Left cardiac atrium (tissue), 4 donors: ENCODE measurements at places on chromosomes 12 and 14. TPM values are rescaled to one million over a fixed set of nuclear protein-coding genes. Genes with fewer than 3 reads are reported as not detected.

GRCh38 chr14:52329678-52330369 is 15.7 kb downstream of the PTGER2 start:
- no peak for DNase-seq

GRCh38 chr14:50649691-50650090 is 18.4 kb downstream of the SAV1 start:
- no peak for DNase-seq

GRCh38 chr14:32399920-32400319 is 70.8 kb downstream of the AKAP6 start:
- no peak for DNase-seq

- peak; percentile 78 for DNase-seq
Measured at GRCh38 chr12:65881965-65882413, 57.7 kb downstream of the HMGA2 start.

DNA sequence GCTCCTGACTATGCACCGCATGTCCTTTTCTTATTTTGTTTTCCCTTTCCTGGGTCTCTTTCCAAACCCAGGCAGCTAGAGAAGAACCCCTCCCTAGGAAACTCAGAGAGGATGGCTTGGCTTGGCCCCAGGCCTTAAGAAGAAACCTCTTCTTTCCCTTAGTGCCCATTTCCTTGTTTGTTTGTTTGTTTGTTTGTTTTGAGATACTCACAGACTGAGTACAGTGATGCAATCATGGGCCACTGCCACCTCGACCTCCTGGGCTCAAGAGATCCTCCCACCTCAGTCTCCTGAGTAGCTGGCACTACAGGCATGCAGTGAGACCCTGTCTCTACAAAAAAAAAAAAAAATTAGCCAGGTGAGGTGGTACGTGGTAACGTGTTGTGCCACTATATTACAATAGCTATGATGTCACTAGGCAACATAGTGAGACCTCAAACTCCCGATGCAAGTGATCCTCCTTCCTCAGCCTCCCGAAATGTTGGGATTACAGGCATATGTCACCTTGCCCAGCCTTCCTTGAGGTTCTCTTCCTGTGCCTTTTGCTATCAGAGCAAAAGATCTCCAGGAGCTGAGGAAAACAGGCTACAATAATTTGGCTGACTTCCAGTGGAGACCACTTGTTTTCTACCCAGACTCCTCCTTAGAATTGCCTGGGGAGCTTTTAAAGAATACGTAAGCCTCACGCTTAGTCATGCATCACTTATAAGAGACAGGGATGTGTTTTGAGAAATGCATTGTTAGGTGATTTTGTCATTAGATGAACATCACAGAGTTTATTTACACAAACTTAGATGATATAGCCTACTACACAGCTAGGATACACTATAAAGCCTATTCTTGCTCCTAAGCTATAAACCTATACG is 34.5 kb upstream of the LGALS3 start:
- DNase-seq = no peak

DNA sequence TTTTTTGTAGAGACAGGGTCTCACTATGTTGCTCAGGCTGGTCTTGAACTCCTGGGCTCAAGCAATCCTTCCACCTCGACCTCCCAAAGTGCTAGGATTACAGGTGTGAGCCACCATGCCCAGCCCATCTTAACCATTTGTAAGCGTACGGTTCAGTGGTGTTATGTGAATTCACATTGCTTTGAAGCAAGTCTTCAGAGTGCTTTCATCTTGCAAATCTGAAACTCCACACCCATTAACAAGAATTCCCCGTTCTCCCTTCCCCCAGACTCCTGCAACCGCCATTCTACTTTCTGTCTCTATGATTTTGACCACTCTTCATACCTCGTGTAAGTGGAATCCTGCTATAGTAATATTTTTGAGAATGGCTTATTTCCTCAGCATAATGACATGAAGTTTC is 24.9 kb upstream of the BICDL1 start:
- no peak for DNase-seq

GRCh38 chr14:59869381-59870255 is 958 bp downstream of the RTN1 start:
- no peak for DNase-seq

GRCh38 chr12:51533799-51534198 is 57.2 kb upstream of the SCN8A start:
- no peak for DNase-seq

DNA sequence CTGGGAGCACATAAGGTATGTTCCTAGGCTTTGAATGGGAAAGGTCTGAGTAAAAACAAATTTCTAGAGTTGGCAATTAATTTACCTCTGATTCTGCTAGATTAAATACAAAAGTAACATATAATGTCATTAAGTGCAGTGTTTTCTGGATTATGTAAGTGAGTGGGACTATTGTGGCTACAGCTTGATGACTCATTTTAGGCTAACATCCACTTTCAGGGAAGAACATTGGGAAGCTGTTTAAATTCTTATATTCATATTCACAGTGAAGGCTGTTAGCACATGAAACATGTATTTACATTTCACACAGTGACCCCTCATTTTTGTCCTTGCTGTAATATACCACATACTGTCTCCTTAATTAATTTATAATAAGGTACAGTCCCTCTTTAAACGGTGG is 13.2 kb upstream of the BMAL2 start:
- DNase-seq = no peak

DNA sequence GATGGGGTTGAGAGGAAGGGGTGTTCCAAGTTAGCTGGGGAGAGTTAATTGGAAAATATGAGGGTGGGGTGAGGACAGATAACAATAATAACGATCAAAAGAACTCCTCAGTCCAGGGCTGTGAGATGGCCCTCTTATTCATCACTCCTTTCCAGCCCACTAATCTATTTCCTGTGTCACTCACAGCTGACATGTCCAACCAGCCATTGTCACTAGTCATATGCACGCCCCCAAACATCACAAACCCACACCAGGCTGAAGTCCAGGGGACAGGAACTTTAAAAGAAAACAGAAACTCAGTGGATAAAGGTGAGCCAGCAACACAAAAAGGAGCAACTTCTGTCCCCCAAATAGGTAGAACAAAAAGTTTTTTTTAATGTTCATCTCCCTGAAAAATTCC is 911 bp downstream of the CALCOCO1 start:
- DNase-seq = no peak

DNA sequence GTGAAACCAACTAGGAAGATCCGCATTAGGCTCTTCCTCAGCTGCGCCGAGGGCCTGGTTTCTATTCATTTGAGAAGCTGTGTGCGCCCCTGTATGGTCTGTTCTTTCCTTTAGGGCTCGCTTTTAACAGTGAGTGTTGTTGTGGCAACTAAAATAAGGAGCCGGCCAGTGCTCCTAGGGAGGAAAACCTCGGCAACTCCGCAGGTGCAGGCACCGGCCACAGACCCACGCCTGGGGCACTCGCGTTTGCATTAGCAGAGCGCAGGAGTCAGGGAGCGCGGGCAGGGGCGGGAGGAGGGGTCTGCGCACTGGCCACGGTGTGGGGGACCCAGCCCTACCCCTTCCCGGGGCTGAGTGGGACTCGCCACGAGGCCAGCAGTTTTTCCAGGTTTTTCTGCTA is 50.5 kb downstream of the STX2 start:
- DNase-seq = no peak

DNA sequence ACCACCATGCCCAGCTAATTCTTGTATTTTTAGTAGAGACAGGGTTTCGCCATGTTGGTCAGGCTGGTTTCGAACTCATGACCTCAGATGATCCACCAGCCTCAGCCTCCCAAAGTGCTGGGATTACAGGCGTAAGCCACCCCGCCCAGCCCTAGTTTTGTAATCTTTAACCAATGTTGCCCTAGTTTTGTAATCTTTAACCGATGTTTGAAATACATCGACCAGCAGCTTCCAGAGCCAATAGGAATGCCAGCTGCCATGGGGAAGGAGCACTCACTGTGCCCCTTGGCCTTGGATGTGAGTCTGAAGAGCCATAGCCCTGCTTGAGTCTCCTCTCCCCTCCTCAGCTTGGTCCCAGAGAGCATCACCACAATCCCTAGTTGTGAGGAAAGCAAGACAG is 209.3 kb upstream of the RGS6 start:
- DNase-seq = no peak

- peak; percentile 74 for DNase-seq
Measured at GRCh38 chr12:47080725-47081502, 1.2 kb upstream of the AMIGO2 start.

- DNase-seq = no peak
Measured at GRCh38 chr12:91093341-91093740, 18.0 kb downstream of the LUM start.

DNA sequence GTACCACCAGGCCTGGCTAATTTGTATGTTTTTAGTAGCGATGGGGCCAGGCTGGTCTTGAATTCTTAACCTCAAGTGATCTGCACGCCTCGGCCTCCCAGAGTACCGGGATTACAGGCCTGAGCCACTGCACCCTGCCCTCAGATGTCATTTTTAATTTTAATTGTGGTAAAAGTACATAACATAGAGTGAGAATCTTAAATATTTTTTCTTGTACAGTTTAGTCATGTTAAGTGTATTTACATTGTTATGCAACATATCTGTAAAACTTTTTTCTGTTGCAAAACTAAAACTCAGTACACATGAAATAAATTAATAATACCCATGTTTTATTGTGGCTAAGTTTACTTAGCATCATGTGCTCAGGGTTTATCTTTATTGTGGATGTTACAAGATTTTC is 231.4 kb downstream of the ALG10 start:
- DNase-seq = no peak

GRCh38 chr12:53105256-53105655 is 2.0 kb downstream of the SOAT2 start:
- no peak for DNase-seq

GRCh38 chr12:76020281-76020680 is 11.3 kb downstream of the PHLDA1 start:
- DNase-seq = no peak

DNA sequence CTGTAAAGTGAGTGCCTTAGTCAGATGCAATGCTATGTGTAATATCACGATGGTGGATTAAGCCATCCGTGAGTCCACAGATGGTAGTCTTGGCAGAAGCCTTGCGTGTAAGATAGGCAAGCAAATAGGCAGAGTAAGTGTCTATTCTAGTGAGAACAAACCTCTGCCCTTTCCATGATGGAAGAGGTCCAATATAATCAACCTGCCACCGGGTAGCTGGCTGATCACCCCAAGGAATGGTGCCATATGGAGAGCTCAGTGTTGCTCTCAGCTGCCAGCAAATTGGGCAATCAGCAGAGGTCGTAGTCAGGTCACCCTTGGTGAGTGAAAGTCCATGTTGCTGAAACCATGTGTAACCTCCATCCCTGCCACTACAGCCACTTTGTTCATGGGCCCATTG is 371.2 kb upstream of the LRFN5 start:
- no peak for DNase-seq

GRCh38 chr12:27927347-27927746 is 45.2 kb downstream of the PTHLH start:
- no peak for DNase-seq

- no peak for DNase-seq
Measured at GRCh38 chr12:7304456-7304855, 584 bp downstream of the ACSM4 start.

DNA sequence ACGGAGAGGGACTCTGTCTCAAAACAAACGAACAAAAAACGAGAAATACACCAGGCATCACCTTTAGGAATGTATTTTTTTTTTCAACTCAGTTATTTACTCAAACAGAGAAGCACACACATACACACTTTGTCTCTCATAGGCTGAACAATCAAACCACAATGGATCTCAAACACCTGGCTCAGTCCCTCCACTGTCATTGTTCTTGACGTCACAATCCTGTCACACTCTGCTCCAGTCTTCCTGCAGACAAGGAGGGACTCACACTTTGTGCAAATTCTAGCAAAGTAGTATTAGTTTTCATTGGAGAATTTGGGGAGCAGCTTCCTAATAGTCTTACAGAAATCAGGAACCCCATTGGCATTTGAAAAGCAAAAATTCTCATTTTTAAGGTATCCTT is 727.8 kb downstream of the BCL11B start:
- no peak for DNase-seq

DNA sequence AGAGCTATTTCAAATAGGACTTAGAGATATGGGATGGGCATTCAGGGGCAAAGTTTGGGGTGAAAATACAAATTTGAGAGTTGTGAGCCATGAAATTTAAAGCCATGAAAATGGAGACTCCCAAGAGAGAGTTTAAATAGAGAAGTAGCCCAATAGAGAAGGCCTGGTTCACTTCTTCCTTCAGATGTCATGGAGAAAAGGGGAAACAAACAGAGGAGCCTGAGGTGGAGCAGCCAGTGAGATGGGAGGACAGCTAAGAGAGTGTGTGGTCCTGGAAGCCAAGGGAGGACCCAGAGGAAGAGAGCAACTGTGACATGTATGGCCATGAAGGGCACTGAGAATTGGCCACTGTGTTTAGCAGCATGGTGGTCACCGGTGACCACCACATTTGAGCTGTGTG is 12.3 kb upstream of the DYNLL1 start:
- DNase-seq = no peak

DNA sequence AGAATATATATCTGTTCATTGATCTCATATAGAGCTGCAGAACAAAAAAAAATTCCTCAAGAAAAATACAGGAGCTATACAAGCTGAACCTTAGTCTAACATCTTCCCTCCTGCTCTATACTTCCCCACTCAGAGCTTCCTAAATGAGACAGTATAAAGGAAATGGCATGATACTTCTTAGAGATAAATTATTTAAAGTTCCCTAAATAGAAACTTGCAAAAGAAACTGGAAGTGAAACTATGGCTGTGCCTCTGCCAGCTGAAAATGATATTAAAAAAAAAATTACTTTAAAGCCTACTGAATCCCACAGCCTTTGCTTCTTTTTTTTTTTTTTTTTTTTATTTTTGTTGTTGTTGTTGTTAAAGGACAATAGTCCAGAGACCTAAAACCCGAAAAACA is 11.6 kb upstream of the NEK9 start:
- no peak for DNase-seq

DNA sequence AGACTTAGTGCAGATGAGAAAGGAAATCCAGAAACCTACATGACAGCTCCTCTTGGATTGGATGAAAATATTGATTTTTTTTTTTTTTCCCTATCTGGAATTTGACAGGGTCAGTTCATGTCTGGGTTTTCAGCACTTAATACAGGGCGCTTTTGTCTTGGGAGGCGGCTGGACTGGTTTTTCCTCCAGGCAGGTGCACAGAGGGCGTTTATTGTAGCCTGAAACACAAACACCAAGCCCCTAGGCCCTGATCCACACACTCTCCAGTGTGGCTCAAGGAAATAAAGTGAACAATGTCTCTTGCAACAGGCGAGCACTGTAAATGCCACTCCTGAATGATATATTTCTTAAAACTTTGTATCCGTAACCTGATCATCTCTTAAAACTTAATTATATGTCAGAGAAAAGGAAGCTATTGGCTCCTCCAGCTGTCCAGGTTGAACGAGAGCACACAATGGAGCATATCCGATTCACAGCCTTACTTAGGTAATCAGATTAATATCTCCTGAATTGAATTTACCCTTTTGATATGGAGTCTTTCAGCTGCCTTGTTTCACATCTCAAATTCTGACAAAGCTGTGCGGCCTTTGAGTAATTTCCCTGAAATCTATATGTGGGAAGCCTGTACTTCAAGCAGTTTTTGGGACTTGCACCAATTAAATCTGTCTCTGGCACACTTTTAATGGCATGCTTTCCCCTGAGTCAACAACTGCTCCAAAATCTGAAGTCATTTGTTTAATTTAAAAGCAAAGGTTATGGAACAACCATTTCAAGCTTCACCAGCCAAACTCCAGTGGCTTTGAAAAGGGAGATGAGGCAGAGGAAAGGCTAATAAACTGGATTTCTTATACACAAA is 485.7 kb downstream of the ZFP36L1 start:
- DNase-seq = no peak

The GPX2 gene
- not detected for total RNA-seq

The LRRIQ1 gene
- 0.29 TPM for total RNA-seq

The SRRM4 gene
- total RNA-seq = 0.13 TPM

The SMIM41 gene
- 0.27 TPM for total RNA-seq

The SPX gene
- total RNA-seq = 6.5 TPM

The DBX2 gene
- 0.13 TPM for total RNA-seq

The LALBA gene
- total RNA-seq = not detected

The EVL gene
- total RNA-seq = 58.8 TPM

The WSCD2 gene
- not detected for total RNA-seq
